ENCODE measurements at places on chromosomes 11 and 22.

- DNase-seq = no peak
Measured at GRCh38 chr11:76552987-76553386, 108.2 kb downstream of the EMSY start.

- no peak for DNase-seq
Measured at GRCh38 chr11:57269571-57270021, 32.5 kb upstream of the APLNR start.

DNA sequence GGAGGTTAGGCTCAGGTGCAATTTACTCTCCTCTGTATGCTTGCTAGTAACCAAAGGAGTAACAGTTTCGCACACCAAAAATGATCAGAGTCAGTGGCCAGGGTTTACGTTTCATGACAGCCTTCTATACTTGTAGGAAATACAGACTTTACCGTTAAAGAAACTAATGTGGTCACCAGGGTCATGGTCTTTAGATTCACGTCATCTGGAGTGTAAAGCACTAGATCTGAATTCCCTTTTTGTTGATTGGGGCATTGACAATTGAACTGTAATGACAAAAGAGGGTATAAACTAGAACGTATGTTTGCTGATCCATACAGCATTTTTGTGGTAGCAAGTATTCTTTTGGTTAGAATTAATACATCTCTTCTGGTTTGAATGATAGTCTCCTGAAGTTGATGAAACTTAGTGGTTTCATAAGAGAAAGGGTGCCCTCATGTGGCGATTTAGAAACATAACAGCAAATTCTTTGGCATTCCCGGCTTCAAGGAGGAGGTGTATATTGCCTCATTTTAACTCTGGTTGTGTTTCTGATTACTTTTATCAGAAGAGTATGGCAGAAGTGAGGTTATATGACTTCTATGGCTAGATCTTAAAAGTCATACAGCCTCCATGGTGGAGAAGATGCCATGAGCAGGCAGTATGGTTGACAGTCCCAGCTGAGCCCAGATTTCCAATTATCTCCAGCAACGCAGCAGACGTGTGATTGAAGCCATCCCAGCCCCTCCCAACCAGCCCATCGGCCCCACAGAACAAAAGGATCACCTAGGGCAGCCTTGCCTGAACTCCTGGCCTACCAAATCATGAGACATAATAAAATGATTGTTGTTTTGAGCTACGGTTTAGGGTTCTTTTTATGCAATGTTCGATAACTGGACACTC, 35.1 kb downstream of the MMP7 start:
- DNase-seq = no peak

GRCh38 chr22:39738746-39739145, 154.8 kb downstream of the ENTHD1 start:
- no peak for DNase-seq

- DNase-seq = no peak
Measured at GRCh38 chr11:133889893-133890292, 44.6 kb upstream of the SPATA19 start.

DNA sequence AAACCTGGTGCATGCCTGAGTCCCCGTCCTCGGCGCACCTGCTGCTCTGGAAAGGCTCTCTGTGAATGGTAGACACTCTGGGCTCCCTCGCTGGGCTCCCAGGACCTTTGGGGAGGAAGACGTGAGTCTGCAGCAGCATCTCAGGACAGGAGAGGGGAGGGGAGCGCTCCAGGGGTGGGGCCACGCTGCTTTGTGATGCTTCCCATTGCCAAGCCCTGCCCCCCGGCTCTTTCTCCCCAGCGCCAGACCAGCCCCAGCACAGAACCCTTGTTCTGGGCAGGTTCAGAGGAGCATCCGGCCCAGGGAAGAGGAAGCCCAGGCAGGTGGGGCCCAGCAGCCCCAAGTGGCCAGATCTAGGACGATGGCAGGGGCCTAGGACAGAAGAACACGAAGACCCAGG, 111.2 kb downstream of the BRD1 start:
- DNase-seq = no peak

DNA sequence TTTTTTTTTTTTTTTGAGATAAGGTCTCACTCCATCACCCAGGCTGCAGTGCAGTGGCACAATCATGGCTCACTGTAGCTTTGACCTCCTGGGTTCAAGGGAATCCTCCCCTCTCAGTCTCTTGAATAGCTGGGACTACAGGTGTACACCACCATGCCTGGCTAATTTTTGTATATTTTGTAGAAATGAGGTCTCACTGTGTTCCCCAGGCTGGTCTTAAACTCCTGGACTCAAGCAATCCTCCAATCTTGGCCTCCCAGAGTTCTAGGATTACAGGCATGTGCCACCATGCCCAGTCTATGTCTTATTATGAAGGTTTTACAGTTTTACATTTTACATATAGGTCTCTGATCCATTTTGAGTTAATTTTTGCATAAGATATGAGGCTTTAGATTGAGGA, 20.4 kb upstream of the MAPK1 start:
- DNase-seq = no peak

- no peak for DNase-seq
Measured at GRCh38 chr11:77726524-77726923, 88.9 kb upstream of the CLNS1A start.

DNA sequence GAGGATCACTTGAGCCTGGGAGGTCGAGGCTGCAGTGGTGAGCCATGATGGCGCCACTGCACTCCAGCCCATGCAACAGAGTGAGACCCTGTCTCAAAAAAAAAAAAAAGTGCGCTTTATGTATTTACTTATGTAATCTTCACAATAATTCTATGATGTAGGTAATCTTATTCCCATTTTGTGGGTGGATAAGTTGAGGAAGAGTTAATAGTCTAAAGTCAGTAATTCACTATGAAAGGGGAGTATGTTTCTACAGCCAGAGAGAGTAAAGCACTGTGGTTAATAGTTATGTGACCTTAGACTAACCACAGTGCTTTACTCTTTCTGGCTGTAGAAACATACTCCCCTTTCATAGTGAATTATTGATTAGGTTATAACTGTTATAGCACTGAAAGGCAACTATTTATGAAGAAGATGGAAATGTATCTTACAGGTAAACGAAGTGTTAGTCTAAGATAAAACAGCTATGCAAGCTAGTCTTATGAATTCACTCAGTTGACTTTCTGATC, 11.9 kb downstream of the CTR9 start:
- DNase-seq = no peak

- no peak for DNase-seq
Measured at GRCh38 chr22:33917744-33918406, 2.4 kb downstream of the LARGE1 start.

DNA sequence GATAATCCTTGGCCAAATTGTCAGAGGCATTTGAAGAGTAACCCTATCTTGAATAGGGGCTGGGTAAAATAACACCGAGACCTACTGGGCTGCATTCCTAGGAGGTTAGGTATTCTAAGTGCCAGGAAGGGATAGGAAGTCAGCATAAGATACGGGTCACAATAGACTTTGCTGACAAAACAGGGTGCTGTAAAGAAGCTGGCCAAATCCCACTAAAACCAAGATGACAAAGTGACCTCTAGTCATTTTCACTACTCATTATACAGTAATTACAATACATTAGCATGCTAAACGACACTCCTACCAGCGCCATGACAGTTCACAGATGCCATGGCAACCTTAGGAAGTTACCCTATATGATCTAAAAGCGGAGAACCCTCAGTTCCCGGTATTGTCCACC, 964 bp upstream of the REXO2 start:
- no peak for DNase-seq

DNA sequence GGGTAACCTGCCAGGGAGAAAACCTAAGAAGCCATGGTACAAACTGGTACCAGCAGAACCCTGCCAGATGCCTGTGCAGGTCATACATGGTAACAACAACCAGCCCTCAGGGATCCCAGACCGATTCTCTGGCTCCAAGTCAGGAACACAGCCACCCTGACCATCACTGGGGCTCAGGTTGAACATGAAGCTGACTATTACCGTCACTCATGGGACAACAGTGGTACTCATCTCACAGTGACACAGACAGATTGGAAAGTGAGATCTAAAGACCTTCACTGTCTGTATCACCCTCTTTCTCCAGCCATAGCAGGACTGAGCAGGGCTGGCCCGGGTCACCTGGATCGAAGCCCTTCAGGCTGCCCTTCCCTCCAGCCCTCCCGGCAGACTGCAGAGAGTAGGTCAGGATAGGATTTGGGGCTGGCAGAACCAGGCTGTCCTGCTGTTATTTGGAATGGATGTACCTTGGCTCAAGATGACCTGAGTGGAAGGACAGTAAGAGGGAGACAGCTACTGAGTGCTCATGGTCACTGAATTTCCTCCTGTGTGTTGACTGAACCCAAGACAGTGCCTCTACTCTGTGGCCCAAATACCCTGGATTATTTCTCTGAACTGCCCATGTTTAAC, 94.7 kb downstream of the GGTLC2 start:
- DNase-seq = no peak

- DNase-seq = no peak
Measured at GRCh38 chr11:105929084-105929955, 92.7 kb downstream of the MSANTD4 start.
